ENCODE measurements at places on chromosomes 6 and 20. TPM values are rescaled to one million over a fixed set of nuclear protein-coding genes. Genes with fewer than 3 reads are reported as not detected.
A peak's percentile ranks its signal among the peaks of the same experiment; 100 is the strongest.

Gene KCNG1
- 3.4 TPM for total RNA-seq

Gene TOX2
- total RNA-seq: 0.35 TPM

Gene LTV1
- 61.6 TPM for total RNA-seq

Gene HNF4A
- total RNA-seq: not detected

Gene BEND3
- 7.6 TPM for total RNA-seq

Gene HDGFL1
- not detected for total RNA-seq

- no peak overlapping the region for H3K4me3 ChIP-seq
- no peak for DNase-seq
- H3K36me3 ChIP-seq: no peaks in the 10 kb centered on the region
- no peaks in the 10 kb centered on the region for H3K4me1 ChIP-seq
These were observed 83.6 kb downstream of the SIM1 start for GRCh38 chr6:100381111-100381510.

DNA sequence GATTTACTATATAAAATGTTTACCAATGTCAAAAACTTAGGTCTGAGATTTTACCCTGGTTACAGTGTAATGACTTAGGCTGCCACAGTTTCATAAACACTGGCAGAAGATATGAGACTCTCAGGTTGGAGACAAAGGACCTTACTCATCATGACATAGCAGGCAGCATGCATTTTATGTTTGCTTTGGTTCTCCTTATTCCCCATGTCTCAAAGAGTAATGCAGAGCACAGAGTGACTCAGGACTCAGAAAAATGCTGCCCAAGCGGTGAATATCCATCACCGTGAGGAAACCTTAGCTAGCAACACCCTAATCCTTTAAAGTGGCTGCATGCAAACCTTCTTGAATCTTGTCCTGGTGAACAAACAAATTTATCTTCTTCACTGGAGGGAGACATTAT lies 112.1 kb upstream of the EYS start:
- DNase-seq: no peak
- H3K36me3 ChIP-seq: no peaks in the 10 kb centered on the region
- no peaks in the 10 kb centered on the region for H3K4me1 ChIP-seq
- no peak overlapping the region for H3K4me3 ChIP-seq
- H3K27ac ChIP-seq: no peak overlapping the region

GRCh38 chr6:151413372-151414145 lies 22.2 kb upstream of the ZBTB2 start:
- H3K4me3 ChIP-seq: no peak overlapping the region
- H3K36me3 ChIP-seq: peaks cover 7% of the 10 kb centered on the region
- no peaks in the 10 kb centered on the region for H3K27me3 ChIP-seq
- no peak overlapping the region for H3K27ac ChIP-seq

DNA sequence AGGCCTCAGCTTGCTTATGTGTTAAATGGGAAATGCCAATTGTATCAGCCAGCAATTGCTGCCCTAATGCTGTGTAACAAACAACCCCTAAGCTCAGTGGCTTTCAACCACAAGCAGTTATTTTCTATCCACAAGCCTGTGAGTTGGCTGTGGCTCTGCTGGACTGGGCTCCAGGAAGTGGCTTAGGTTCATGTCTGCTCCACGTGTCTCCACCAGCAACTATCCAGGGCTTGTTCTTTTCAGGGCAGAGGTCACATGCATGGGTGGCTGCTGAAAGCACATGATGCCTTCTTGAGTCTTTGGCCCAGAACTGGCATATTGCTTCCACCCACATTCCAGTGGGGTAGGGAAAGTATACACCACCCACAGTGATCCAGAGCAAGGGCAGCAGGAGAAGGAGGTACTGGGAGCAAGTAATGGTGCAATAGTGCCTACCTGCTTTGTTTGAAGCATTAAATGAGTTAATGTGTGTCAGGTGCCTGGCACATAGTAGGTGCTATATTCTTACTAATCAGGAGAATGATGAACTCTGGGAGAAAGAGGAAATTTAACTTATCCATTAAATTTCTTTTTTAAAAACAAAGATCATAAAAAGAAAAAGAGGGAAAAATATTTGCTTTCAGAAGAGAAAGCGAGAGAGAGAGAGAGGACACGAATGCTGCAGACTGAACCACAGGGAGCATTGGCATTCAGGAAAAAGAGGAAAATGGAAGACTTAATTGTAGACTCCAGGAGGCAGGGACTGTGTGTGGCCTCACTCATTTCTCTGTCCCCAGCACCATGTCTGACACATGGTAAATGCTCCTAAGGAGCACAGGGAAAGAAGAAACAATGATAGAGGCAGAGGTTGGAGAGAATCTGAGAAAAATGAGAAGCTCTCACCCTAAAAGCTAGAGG lies 25.2 kb upstream of the RNF24 start:
- no peak for DNase-seq
- H3K27ac ChIP-seq: peak overlapping the region; percentile 21
- no peaks in the 10 kb centered on the region for H3K27me3 ChIP-seq
- no peak overlapping the region for H3K4me3 ChIP-seq
- H3K36me3 ChIP-seq: no peaks in the 10 kb centered on the region

- no peak overlapping the region for H3K4me3 ChIP-seq
- no peak overlapping the region for H3K27ac ChIP-seq
- H3K4me1 ChIP-seq: peaks cover 18% of the 10 kb centered on the region
- DNase-seq: no peak
- no peaks in the 10 kb centered on the region for H3K36me3 ChIP-seq
These were observed 2.0 kb upstream of the C20orf144 start for GRCh38 chr20:33660035-33660684.

DNA sequence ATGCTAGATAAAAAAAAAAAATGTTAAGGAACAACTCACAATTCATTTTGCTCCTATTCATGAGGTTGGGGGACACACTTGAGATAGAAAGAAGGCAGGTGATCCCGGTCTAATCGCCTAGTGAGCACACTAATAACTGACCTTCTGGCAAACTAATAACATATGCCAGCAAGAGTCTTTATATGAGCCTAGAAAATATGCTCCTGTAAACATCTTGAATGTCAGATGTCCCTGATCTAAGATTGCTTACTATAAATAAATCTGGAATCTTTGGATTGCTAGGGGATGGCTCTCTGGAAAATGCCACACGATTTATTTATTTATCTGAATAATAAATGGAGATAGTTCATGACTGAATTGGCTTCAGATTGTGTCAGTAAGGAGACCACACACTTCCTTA lies 821.9 kb downstream of the GRIK2 start:
- H3K4me3 ChIP-seq: no peak overlapping the region
- no peak overlapping the region for H3K27ac ChIP-seq
- no peaks in the 10 kb centered on the region for H3K36me3 ChIP-seq

DNA sequence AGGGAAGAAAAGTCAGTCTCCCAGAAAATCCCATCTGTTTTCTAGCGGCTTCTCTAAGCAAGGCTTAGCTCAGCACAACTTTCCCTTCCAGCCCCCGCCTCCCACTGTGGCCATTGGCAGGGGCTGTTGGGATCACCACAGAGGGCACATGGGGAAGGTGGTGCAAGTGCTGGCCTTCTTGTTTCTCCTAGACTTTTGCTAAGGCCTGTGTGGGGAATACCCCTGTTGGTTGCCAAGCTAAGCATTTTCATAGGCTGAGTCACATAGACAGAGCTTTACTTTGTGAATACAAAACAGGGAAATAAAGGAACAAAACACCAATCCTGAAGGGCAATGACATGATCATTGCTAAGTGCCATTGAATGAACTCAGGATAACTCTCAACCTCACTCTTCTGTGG lies 32.4 kb upstream of the TIAM2 start:
- no peak overlapping the region for H3K4me3 ChIP-seq
- no peaks in the 10 kb centered on the region for H3K27me3 ChIP-seq
- no peaks in the 10 kb centered on the region for H3K36me3 ChIP-seq
- H3K4me1 ChIP-seq: no peaks in the 10 kb centered on the region
- DNase-seq: no peak

DNA sequence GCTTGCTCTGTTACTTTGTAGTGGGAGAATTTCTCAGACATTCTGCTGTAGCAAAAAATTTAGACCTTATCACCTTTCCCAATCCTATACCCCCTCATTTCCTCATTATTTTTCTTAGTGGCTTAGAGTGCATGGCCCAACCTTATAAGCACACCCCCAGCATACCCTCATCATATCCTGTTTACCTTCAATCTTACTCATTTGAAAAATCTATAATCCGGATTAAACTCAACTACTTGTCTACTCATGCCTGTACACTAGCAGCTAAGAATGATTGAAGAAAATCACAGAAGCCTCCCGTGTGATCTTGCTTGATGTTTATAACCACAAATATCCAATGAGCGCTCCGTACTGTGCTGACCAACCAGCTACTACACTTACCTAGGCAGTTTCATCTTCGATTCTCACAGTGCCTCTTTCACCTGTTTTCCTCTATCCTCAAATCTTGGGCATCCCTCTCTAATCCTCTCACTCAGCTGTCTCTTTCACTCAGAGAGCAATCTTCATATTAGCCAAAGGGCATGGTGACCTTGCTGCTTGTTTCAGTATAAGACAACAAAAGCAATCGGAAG lies 36.6 kb downstream of the AIG1 start:
- no peak for DNase-seq
- peaks cover 19% of the 10 kb centered on the region for H3K4me1 ChIP-seq
- no peaks in the 10 kb centered on the region for H3K36me3 ChIP-seq
- H3K27ac ChIP-seq: no peak overlapping the region

DNA sequence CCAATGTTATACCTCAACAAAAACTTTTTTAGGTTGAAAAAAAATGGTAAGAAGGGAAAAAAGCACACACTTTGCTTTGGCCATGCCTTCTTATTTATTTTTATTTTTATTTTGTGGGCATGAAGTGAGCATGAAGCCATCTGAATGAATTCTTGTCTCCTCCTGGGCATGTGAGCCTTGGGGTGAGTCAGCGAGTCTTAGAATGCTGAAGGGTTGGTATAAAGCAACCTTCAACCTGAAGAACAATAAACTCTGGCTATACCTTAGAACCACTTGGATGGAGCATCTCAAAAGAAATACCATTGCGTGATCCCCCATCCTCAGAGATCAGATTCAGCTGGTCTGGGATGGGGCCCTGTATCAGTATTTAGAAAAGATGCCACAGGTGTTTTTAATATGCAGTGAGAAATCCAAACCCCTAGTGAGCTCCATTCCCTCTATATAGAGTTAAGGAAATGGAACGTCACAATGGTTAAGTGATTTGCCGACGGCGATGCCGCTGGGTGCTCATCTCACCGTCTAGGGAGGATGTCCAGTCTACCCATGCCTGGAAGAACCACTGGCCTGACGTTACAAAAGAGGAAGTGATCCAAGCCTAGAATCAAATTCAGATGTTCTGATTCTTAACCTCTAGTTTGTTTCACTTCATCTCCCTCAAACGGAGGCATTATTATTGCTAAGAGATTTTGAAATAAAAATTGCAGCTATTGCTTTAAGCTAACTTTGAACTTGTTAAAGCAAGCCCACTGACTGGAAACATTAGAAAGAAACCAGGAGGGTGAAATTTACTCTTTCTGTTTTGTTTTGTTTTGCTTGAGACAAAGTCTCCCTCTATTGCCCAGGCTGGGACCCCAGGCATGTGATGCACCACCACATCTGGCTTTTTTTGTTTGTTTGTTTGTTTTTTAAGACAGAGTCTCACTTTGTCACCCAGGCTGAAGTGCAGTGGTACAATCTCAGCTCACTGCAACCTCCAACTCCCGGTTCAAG lies 67.1 kb downstream of the EDN1 start:
- H3K4me1 ChIP-seq: no peaks in the 10 kb centered on the region
- H3K4me3 ChIP-seq: no peak overlapping the region
- no peak for DNase-seq
- no peaks in the 10 kb centered on the region for H3K27me3 ChIP-seq

- no peak overlapping the region for H3K4me3 ChIP-seq
- no peak for DNase-seq
- H3K27ac ChIP-seq: no peak overlapping the region
These were observed 38.4 kb upstream of the SPTLC3 start for GRCh38 chr20:12970372-12970821.

- no peaks in the 10 kb centered on the region for H3K27me3 ChIP-seq
- no peak overlapping the region for H3K27ac ChIP-seq
- no peaks in the 10 kb centered on the region for H3K4me1 ChIP-seq
- no peak for DNase-seq
These were observed 207.5 kb downstream of the MANEA start for GRCh38 chr6:95784869-95785268.

GRCh38 chr20:37393863-37394542 lies 48.1 kb downstream of the SRC start:
- H3K36me3 ChIP-seq: no peaks in the 10 kb centered on the region
- DNase-seq: no peak
- H3K27ac ChIP-seq: no peak overlapping the region
- H3K4me3 ChIP-seq: no peak overlapping the region

GRCh38 chr6:35673755-35674154 lies 15.0 kb downstream of the FKBP5 start:
- H3K4me1 ChIP-seq: peaks cover 81% of the 10 kb centered on the region
- no peaks in the 10 kb centered on the region for H3K36me3 ChIP-seq
- no peaks in the 10 kb centered on the region for H3K27me3 ChIP-seq
- no peak overlapping the region for H3K27ac ChIP-seq
- no peak for DNase-seq

DNA sequence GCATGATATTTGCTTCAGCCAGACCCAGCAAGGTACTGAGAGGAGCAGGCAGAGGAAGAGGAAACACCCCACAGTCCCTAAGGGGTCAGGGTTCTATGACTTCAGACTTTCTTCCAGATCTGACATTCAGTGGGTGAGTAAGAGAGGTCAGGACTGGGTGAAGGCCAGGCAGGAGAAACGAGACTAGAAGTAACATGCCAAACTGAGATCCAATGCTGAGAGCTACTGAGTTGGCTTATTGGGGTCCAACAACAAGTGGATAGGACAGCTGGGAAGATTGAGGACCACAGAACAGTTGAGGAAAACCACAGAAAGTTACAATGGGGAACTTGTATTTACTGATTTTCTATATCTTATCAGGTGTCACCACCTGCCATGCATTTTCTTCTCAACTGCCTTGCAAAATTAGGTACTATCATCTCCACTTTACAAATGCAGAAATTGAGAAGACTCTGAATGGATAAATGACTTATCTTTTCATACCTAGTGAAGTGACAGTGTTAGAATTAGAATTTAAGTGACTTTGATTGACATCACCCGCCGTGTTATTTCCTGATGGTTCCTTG lies 43.8 kb upstream of the HIVEP1 start:
- no peaks in the 10 kb centered on the region for H3K27me3 ChIP-seq
- DNase-seq: no peak
- no peak overlapping the region for H3K4me3 ChIP-seq
- no peaks in the 10 kb centered on the region for H3K36me3 ChIP-seq
- no peak overlapping the region for H3K27ac ChIP-seq

DNA sequence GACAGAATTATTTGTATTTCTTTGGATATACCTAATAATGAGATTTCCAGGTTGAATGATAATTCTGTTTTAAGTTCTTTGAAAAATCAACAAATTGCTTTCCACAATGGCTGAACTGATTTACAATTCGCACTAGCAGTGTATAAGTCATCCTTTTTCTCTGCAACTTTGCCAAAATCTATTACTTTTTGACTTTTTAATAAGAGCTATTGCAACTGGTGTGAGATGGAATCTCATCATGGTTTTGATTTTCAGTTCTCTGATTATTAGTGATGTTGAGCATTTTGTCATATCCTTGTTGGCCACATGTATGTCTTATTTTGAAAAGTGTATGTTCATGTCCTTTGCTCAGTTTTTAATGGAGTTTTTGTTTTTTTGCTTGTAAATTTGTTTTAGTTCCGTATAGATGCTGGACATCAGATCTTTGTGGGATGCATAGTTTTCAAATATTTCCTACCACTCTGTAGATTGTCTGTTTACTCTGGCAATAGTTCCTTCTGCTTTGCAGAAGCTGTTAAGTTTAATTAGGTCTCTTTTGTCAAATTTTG lies 409.8 kb upstream of the CITED2 start:
- H3K27me3 ChIP-seq: no peaks in the 10 kb centered on the region
- H3K4me1 ChIP-seq: no peaks in the 10 kb centered on the region

GRCh38 chr20:38827770-38828281 lies 22.3 kb downstream of the PPP1R16B start:
- H3K4me1 ChIP-seq: peaks cover 49% of the 10 kb centered on the region
- no peak overlapping the region for H3K4me3 ChIP-seq
- no peaks in the 10 kb centered on the region for H3K27me3 ChIP-seq
- H3K27ac ChIP-seq: no peak overlapping the region
